ENCODE measurements at places on chromosomes 13 and 19. TPM values are rescaled to one million over a fixed set of nuclear protein-coding genes. Genes with fewer than 3 reads are reported as not detected.

Gene NANOS2
- not detected for total RNA-seq

Gene NRTN
- total RNA-seq, result not detected

Gene SLC10A2
- total RNA-seq, result not detected

Gene IGSF23
- not detected for total RNA-seq

Gene PRR19
- total RNA-seq, result not detected

Gene ZNF30
- total RNA-seq, result 4.5 TPM

Gene LILRB1
- 1.2 TPM for total RNA-seq

Gene SIGLECL1
- total RNA-seq, result not detected

Gene KRI1
- 152 TPM for total RNA-seq

Gene PTH2
- not detected for total RNA-seq

Gene PSG11
- not detected for total RNA-seq

Gene ZNF541
- total RNA-seq, result 1.2 TPM

Gene PCDH20
- total RNA-seq, result 24.9 TPM

Gene LRRC8E
- total RNA-seq, result not detected

Gene PRR12
- total RNA-seq, result 2.6 TPM

Gene ZNF583
- total RNA-seq, result 14.9 TPM

Gene TYROBP
- total RNA-seq, result 13.0 TPM

Gene NMRK2
- total RNA-seq, result not detected

Gene TNNI3
- total RNA-seq, result 0.55 TPM

Gene PRTN3
- not detected for total RNA-seq

Gene ZNF580
- total RNA-seq, result 25.6 TPM

Gene FGF21
- not detected for total RNA-seq

Gene RASIP1
- total RNA-seq, result 5.9 TPM

All from uterus (tissue), 4 donors.